ENCODE measurements at places on chromosomes 11 and 22.

DNA sequence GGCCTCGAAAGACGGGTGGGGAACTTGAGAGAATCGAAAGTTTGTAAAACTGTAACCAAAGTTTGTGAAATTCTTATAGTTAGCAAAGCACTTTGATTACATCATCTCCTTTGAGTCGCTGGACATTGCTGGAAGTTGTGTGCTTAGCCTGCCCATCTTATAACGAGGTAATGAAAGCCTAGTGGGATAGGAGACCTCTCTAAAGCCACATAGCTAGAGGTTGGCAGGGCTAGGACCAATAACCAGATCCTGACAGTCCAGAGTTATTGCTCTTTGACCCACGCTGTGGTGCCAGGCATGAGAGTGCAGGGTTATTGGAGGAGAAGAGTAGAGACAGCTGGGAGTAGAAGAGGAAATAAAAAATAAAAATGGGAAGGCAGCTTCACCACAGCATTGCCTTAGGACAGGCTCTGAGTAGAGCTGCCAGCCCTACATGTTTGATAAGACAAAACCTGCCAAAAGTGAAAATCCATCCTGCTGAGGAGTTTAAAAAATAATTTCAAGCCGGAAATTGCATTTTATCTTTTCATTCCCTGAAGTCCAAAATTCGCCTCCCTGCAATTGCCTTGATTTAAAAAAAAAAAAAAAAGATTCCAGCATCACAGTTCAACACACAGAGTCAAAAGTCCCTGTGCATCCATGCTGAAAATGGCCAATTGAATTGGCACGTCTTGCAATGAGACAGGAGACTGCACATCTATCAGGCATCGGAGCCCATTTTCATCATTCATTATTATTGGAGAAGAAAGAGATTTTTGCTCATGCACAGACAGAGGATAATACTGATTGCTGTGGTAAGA, 225.5 kb upstream of the POU2AF2 start:
- DNase-seq, result no peak

GRCh38 chr22:35526333-35526979, 14.2 kb upstream of the RASD2 start:
- no peak for DNase-seq

DNA sequence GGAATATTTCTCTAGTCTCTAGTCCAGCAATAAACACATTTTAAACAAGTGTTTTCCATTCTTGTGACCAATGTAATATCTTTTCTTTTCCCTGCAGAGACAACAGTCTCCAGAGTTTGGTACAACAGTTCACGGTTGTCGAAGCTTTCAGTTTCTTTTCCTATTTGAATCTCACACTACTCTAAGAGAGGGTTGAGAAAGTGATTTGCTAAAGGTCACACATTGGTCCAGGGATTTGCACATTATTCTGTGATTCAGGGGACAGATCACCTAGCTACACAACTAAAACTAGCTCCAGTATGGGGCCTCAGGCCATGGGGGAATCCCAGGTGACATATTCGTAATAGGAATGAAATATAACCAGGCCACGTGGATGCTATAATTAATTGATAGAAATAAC, 132.5 kb downstream of the HIPK3 start:
- DNase-seq, result no peak

GRCh38 chr11:126348806-126349582, 6.5 kb upstream of the ST3GAL4 start:
- DNase-seq, result peak; percentile 82

DNA sequence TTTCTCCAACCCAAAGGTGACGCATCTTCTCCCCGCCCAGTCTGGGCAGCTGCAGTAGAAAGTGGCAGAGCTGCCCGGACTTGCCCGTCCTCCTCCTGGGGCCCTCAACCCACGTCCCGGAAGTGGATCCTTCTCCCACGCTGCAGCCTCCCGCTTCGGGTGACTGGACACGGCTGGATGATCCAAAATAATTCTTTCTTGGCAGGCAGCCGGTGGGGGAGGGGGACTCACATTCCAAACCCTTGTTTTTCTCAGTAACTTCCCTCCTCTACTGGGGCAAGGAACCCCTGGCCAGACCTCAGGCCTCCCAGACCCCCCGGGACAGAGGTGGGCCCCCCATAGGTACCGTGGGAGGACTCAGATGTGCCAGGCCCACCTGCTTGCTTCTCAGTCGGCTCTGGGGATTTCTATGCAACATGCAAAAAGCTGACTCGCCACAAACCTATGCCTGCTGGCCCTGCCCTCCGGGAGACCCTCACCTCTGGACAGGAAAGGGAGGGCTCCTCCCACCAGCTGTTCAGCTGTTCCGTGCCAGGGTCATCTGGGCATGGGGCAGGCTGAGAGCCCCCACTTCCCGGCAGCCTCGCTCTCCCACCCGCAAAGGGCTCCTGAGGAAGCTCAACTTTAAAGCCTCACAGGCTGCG, 1.4 kb downstream of the PLXNB2 start:
- DNase-seq, result peak; percentile 88

- DNase-seq, result no peak
Measured at GRCh38 chr11:133992121-133992520, 35.4 kb upstream of the IGSF9B start.

GRCh38 chr11:5238486-5238885, 4.2 kb upstream of the HBD start:
- no peak for DNase-seq

DNA sequence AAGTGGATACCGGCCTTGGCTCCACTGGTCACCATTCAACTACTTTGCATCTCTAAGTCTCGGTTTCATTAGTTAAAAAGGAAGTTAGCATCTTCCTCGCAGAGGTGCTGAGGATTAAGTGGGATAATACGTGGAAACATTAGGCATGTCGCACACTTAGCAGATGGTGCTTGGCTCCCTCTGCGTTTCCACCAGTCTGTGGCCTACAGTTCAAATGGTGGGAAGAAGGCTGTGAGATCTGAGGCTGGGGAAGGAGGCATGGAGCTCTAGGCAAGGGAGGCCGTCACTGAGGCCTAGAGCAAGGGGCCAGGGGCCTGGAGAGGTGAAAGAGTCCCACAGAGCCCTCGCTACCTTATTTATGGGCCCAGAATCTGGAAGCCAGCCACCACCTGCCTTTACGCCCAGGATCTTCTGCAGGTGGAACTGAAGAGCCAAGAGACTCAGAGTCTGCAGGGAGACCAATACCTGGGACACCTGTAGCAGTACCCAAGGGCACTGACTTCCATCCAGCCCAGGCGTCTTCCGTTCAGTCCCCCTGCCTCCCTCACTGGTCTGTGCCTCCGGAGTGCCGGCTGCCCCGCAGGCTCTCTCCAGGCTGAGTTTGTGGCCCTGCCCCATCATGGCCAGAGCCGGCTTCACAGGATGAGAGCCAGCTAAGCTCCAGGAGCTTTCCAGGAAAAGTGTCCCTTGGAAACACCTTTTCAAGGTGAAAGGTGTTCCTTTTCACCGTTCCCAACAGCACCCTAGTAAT, 66.1 kb upstream of the A4GALT start:
- no peak for DNase-seq

- DNase-seq, result no peak
Measured at GRCh38 chr11:382081-382629, 11.9 kb upstream of the PKP3 start.
